HT-29 (cell line): ENCODE measurements at places on chromosomes 13 and 19.

GRCh38 chr19:3455960-3456601, 24.2 kb downstream of the SMIM24 start:
- DNase-seq: no peak

DNA sequence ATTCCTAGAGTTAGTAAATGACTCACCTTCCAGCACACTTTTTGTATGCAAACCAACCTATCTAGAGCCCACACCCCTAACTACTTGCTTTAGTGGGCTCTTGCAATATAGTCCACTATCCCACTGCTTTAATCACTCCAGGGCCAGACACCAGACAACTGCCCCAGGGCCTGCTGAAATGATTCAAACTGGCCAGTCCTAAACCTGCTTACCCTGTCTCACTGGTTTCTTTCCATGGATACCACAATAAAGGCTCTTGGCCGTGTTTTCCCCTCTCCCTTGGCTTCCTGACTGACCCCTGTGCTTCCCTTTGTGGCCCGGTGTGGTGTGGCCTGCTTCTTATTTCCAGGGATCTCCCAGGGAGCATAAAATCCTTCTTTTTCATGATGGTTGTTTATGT, 14.6 kb downstream of the HS6ST3 start:
- DNase-seq: no peak

DNA sequence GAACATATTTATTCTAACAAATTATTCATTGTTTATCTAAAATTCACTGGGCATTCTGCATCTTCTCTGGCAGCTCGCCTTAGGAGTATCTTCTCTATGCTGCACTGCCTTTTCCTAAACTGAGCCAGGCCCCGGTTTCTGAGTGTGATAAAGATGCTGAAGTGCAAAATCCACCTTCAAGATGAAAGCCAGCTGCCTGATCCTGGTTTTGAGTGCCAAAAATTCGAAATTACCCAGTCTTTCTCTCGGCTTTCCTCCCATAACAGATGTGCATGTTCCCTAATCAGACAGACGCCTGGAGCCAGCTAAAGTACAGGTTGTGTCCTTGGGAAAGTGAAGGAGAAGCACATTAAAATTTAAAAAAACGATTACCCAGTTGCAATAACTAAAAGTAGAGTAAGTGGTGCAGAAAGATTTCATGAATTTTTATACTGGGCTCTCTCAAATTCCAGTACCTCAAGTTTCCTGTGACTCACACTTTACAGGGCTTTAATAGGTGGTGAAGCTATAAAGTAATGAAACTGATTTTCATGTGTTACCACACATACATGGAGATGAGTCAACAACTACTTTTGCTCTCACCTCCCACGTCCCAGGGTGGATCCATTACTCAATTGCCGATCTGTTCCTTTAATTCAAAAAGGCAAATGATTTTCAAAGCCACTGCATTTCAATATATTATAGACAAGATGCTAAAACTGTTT, 65.0 kb upstream of the GTF2F2 start:
- peak; percentile 78 for DNase-seq

GRCh38 chr13:77040076-77040475, 13.1 kb upstream of the FBXL3 start:
- no peak for DNase-seq

DNA sequence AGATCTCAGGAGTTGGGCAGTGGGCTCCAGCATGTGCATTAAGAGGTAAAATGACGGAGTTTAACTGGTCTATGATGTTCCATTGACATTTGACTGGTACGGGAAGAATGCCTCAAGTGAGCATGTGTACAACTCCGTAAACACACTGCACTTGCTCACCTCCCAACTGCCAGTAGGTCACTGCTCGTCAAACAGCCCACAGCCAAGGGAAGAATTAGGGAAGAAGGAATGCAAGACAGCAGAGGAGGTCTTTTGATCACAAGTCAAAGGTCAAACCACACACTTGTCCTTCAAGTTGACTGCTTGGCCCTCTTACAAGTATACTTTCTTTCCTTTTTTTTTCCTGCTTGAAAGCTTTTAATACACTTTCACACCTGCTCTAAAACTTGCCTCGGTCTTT, 236.7 kb downstream of the B3GLCT start:
- DNase-seq: peak; percentile 83

GRCh38 chr13:99356262-99357091, 49.3 kb upstream of the GPR183 start:
- no peak for DNase-seq

DNA sequence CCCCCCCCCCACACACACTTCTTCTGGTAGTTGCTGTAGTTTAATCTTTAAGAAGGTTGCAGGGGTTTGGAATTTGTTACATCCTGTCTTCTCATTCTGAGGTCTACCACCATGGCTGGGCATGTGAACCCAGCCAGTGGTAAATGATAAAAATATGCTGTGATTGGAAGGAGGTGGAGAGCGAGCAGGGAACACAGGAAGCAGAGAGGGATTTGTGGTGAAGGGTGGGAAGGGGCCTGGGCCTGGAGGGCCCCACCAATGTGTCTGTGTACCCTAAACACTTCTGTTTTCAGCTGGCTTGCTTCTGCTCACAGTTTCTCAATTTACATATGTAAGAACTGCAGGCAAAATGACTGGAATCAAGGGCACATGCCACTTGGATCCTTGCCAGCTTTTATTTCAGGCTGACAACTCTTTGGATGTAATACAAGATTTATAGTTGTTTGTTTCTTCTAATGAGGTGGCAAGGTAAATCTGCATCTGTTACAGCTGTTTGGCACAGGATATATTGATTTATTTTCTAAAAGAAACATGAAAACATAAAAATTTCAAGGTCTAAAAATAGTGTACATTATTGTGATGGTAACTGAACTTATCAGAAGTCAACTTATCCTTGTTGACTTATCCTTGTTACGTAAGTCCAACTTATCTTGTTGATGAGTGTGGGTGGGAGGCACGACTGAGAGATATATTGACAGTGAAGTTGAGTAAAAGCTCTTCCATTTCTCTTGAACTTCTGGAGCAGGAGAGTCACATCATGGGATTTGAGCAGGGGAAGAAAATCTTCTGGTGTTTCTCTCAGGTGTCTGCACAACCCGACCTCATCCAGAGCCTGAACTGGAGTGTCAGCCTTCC, 313.2 kb downstream of the SHISA2 start:
- peak; percentile 27 for DNase-seq
